ENCODE measurements at places on chromosomes 4 and X.

DNA sequence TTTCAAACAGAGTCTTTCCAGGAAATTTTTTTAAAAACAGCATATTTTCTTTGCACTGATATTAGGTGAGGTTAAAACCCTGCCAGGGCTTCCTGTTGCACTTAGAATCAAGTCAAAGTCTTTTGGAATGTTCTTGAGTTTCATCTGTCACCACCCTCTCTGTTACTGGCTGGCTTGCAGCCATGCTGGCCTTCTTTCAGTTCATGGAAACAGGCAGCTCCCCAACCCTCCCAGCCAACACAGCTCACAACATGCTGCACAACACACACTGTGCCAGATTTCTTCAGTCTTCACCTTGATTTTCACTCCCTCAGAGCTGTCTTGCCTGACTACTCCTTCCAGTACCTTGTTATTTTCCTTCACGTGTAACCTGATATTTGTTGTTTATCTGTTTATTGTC is 129.5 kb downstream of the KCNIP4 start:
- no peak for DNase-seq

DNA sequence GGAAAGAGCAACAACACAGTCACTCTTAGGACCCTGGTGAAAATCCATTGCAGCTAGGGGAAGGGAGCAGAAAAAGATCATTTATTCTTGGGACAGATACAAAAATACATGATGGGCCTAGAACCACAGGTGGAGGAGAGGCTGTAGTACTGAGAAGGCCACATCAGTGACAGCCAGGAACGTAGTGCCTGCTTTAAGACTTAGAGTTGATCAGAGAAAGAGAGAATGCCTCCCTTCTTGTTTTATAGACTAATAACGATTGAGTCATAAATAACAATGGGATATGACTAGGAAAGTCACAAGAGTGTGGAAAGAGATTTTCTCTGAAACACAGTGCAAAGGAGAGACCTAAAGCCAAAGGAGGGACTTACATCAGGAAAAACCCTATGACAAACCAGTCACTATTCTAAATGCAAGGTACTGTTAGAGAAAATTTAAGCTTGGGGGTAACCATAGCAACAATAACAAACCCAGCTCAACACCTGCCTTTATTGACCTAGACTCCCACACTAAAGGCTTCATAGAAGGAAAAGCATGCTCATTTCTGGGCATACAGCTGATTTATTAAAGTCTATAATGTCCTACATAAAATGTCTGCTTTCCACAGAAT is 1015.0 kb upstream of the GRID2 start:
- DNase-seq, result no peak

DNA sequence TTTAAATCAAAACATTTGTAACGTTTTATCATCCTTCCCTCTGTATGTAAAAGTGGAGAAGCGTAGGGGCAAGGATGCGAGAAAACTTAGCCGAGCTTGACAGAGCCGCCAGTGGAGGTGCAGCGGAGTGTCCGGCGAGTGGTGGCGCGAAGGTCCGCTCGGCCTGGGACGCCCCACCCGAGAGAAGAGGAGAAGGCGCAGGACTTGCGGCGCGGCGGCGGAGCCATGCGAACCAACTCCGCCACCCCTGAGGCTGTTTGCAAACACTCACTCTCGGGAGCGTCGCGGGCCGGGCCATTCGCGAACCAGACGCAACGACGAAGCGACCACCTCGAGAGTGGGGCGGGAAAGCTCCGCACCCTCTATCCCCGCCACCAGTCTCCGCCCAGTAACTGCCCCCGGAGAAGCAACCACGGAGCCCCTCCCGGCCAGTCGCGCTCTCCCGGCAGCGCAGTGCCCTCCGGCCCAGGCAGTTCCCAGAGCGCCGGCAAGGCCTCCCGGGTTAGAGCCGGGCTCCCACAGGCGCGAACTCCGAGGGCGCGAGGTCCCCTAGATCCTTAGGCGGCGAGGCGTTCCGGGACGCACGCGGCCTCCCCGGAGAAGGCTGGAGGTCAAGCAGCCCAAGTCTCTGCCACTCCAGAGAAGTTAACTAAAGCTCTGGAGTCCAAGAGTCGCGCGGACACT is 2.3 kb upstream of the MAB21L2 start:
- DNase-seq, result no peak

DNA sequence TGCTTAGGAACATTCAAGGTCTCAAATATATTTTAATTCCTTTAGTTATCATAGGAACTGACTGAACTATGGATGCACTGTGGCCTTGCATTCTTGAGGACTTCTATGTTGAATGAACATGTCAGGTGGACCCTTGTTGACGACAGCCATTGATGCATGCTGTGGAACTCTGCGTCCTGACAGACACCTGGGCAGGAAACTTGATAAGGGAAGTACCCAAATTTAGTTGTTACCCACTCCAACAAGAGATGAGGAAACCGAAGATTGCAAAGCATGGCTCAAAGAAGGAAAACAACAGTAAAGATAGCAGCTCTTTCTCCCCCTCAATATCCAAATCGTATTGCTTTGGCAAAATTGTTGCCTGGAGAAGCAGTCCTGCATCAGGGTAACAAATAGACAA is 540.0 kb upstream of the NR3C2 start:
- DNase-seq, result no peak

- no peak for DNase-seq
These were observed 14.6 kb downstream of the PSAPL1 start for GRCh38 chr4:7419961-7420660.

GRCh38 chr4:80361329-80361900 is 25.9 kb downstream of the CFAP299 start:
- no peak for DNase-seq

- no peak for DNase-seq
These were observed 38.3 kb downstream of the MECP2 start for GRCh38 chrX:154059231-154059630.

- no peak for DNase-seq
These were observed 80.0 kb downstream of the ARSJ start for GRCh38 chr4:113899271-113900070.

DNA sequence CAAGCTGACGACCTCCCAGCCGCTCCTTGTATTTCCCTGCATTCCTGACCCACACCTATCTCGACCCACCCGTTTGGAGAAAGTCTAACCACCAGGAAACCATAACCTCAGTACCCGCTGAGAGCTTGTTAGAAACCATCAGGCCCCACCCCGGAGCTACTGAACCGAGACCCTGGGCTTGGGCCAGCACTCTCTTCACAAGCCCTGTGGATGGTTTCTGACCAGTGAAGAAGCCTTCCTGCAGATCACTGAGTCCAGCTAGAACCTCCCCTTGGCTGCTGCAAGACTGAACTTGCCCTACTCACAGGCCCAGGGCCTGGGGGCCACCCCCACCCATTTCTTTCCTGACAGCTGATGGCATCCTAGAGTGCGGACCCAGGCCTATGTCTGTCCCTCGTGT is 26.6 kb upstream of the ZNF185 start:
- no peak for DNase-seq

GRCh38 chr4:184444215-184444952 is 30.0 kb downstream of the IRF2 start:
- DNase-seq, result no peak

DNA sequence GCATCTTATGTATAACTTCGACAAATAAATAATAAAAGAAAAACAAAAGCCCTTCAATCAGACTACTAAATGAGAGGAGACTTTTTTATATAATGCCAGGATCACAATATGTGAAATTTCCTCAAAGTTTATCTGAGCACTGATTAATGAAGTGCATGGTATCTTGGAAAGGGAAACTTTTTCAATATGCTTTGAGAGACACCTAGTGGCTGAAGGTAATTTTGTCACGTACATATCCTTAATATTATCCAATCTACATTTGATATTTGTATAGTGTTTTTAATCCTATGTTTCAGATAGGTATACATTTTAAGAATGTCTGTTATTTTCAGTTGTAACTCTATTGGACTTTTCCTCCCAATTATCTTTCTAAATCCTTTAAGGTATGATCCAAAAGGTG is 146.8 kb downstream of the KLHL4 start:
- no peak for DNase-seq

- no peak for DNase-seq
These were observed 70.6 kb downstream of the DHX15 start for GRCh38 chr4:24513718-24514117.

DNA sequence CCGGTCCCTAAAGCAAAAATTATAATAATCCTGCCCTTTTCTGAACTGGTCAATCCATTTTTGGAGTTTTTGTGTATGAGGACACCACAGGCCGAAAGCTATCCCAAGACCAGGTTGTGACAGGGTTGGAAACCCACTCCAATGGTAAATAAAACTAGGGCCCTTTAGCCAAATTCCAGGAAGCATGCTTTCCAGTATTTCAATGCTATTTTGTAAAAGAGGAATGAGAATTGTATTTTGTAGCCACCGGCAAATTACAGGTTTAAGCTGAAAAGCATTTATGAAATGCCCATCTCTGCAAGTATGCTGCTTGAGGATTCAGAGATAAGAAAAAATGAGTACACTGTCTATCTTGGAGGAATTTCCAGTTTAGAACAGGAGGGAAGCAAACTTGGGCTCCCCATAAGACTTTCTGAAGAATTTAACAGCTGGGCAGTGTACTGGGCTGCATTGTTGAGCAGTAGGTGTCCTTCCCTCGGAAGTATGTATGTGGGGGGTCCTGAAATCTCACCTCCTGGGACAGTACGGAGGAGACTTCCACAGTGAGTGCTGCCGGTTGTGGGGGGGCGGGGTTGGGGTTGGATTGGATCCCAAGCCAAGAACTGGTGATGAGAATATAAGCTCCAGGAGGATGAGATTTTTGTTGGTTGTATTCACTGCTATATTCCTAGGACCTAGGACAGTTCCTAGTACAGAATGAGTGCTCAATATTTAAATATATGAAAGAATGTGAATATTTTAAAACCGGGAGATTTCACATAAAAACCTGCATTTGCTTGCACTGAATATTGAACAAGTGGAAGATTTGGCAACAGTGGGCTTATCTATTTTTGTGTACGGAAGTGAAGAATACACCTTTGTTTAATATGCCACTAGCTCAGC is 26.8 kb downstream of the OCIAD2 start:
- DNase-seq, result no peak

DNA sequence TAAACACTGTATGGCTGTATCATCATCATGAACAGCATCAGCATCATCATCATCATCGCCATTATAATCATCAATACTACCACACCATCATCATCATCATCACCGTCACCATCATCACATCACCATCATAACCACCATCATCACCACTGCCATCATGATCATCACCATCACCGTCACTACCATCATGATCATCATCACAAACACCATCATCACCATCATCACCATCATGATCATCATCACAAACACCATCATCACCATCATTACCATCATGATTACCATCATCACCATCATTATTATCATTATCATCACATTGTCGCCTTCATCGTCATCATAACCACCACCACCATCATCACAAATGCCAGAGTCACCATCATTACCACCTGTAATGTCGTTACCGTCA is 1196.9 kb downstream of the NLGN4X start:
- DNase-seq, result no peak

DNA sequence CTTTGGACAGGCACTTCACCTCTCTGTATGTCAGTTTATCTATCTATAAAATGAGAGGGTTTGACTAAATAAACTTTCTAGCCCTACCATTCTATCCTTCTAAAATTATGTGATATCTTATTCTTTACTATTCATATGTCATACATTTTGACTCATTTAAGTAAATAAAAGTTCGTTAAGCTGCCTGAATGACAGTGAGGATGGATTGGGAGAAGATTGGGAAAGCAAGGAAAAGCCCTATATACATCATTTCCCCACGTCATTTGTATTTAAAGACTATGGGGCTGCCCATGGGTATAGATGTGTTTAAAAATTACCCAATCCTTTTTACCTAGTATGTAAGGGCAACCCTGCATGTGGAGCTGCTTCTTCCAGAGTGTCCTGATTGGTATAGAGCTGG is 5.3 kb downstream of the SLC16A2 start:
- DNase-seq, result no peak

DNA sequence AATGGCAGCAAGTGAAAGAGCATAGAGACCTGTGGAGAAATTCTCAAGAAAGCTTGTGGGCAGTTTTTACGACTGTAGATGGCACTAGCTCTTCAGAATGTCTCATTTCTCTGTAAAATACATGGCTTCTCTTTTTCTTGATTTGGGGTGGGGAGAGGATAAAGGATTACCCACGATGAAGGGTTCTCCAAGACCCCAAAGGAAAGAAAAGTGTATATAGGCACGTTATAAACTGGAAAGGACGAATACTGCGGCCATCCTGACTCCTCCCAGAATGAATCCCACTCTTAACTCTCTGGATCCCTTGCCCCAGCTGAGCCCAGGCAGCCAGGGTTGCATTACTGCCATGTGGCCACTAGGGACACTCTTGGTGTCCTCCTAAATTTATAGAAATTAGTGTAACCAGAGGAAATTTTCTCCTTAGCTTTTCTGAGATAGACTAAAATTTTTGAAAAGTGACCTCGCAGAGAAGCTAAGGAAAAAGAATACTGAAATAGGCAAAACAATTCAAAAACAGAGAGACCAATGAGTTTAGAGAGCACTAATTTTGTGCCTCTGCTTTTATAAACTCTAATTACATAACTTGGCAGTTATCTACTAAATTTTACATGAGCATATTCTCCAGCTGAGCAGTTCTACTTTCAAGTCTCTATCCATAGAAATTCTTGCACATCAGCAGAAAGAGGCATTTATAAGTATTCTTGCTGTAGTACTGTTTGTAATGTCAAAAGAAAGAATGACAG is 37.8 kb upstream of the PCDH19 start:
- DNase-seq, result no peak
